Stimulated activated CD8-positive, alpha-beta memory T cell treated with anti-CD3 and anti-CD28 coated beads, Interleukin-4, amount 100 ng/mL, for 1 hour (primary cell): ENCODE measurements at places on chromosomes 7 and 10.
A peak's percentile ranks its signal among the peaks of the same experiment; 100 is the strongest.

DNA sequence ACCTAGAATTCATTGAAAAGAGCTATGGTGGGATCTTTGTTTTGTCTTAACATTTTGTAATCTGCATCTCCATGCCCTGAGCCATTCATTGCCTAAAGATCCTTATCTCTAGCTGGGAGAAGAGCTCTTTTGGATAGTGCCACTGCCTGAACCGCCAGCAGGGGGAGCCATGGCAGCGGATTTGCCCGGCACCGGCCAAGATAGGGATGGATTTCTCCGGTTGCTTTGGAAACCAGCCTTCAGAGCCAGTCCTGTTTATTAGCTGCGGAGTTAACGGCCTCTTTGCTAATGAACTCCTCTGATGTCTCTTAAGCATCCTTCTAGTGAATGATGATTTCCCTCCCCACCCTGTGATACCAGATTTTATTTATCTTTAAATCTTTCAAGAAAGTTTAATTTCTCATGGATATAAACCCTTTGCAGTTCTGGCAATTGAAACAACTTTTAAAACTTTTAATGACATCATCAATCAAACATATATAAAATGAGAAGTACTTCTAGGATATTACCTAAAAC is 58.2 kb upstream of the LYZL2 start:
- peak; percentile 63 for DNase-seq

DNA sequence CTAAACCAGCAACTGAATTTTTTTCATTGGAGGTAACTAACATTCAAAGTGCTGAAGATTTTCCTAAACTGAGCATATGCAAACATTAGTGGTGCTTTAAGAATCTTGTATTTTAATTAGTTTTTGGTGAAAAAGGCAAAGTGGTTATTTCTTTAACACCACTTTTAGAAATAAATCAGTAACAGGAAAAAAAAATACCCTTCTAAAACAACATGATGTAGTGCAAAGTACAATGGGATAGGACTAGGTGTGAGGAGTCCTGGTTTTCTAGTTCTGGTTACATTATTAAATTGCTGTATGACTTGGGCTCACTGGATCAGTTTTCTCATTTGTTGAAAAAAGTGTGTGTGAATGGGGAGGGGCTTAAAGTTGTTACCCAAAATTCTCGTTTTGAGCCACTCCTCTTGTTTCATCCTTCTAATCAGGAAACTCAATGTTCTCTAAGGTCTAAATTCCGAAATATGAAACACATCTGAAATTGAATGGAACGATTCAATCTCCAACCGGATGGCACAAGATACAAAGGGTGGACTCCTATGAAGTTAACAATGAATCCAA is 1.8 kb downstream of the WASL start:
- no peak for DNase-seq

- no peak for DNase-seq
Observed at GRCh38 chr7:93178213-93178612, 30.0 kb upstream of the SAMD9L start.

- DNase-seq, result no peak
Observed at GRCh38 chr7:24401628-24402593, 117.9 kb downstream of the NPY start.

DNA sequence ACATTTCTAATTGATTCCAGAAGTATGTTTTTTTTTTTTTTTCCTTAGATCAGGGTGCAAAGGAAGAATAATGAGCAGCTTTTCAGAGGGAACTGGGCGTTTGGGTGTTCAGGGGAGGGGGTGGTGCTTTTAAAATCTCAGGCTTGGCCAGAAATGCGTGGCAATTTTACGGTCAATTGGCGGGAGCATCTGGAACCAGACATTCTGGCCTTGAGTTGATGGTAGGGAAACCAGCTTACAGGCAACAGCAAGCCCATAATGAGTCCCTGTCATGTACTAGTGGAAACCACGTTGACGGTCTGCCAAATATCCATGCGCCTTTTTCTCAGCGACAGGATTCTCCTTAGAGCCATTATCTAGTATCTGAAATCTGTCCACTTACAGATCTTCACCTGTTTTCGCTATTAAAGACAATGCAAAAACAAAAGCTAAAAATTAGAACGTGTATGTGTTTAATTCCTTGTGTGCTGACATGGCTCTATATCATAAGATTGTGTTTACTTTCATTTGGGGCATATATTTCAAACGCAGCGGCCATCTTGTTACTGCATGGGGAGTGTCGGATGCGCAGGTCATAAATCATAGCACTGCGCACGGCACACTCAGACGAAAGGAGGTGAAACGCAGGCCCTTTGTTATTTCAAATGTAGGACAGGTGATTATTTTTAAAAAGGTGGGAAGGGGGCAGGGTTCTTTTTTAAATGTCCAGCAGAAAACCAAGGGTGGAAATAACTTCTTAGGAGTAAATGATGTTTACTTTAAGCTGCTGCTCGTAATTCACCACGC is 209.2 kb downstream of the AGMO start:
- DNase-seq, result no peak

DNA sequence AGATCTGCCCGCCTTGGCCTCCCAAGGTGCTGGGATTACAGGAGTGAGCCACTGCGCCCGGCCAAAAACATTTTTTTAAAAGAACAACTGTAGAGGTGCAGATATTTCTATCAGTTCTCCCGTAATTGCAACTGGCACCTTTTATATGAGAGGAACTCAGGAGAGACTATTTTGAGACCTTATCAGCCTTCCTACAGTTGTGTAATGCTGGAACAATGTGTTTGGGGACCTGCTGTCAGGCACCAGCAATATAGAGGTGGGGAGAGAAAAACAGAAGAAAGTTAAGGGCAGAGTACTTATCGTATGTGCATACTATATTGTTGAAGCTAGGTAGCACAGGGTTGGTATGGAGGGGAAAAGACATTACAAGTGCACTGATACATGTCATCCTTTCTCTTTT is 343.8 kb upstream of the ANKRD30A start:
- DNase-seq, result no peak

- no peak for DNase-seq
Observed at GRCh38 chr7:123352973-123353372, 153.2 kb upstream of the SLC13A1 start.

GRCh38 chr10:124005091-124005490 is 88.3 kb downstream of the CHST15 start:
- DNase-seq, result no peak

DNA sequence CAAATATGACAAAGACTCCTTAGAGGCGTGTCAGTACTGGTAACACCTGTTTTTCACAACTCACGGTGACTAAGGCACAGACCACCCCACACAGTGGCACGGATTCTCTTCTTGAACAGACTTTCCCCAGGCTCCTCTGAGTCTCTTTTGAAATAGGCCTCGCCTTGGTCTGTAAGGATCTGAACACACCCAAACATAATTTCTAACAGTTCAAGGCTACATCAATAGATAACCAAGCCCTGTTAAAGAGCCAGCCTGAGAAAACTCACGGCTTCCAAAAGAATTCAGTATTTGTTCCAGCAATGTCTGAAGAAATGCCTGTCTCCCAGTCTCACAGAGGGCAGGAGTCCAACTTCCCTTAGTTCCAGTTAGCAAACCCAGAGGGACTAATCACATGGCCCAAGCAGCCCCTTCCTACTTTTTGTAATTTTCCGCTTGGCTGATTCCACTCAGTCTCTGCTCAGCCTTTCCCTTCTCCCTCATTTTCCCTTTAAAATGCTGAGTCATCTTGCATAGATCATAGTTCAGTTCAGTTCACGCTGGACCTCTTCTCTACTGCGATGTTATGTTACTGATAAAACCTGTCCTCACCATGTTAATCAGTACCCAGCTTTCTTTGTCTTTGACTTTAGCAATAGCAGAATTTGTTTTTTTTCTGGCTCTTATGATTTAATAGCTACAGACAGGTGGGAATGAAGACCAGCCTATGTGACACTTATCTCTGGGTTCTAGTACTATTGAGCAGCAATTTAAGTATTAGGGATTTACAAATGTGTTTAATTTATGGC is 22.6 kb upstream of the AKR1C3 start:
- DNase-seq, result no peak

GRCh38 chr7:974172-974571 is 1.2 kb downstream of the COX19 start:
- DNase-seq, result no peak
